ENCODE measurements at places on chromosomes 16 and 17.
A peak's percentile ranks its signal among the peaks of the same experiment; 100 is the strongest.

DNA sequence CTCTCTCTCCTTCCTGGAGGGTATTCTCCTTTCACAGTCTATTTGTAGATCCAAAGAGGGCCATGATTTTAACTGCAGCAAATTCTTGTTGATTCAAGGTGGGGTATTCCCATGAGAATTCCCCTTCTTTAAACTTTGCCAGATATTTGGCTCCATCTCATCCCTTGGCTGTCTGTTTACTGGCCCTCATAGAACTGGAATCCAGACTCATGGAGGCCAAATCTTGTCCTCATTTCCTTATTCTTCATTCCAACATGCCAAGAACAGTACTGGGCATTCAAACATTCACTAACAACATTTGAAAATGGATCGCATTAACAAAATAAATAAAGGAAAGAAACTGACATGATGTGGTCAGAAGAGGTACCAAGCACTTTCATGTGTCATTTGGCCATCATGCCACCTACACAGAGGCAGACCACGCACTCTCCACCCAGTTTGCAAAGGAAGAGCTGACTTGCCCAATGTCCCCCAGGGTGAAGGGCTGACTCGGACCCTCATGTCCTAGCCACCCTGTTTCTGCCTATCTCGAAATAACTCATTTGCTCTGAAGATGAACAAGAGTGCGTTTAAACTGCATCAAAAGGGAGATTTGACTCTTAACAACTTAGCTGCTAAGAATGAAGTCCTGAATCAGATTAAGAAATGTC is 23.1 kb upstream of the SLC35B1 start:
- no peak for DNase-seq

DNA sequence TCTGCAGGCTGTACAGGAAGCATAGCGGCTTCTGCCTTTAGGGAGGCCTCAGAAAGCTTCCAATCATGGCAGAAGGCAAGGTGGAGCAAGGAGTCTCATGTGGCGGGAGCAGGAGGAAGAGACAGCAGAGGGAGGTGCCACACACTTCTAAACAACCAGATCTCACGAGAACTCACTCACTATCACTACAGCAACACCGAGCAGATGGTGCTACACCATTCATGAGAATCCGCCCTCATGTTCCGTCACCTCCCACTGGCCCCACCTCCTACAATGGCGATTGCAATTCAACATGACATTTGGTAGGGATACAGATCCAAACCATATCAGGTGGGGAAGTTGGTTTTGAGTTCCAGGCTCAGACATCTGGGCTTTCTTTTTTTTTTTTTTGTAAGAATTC is 31.9 kb upstream of the NUDT7 start:
- no peak for DNase-seq

- no peak for DNase-seq
These were observed 14.0 kb downstream of the SOX9 start for GRCh38 chr17:72134608-72135394.

- no peak for DNase-seq
These were observed 14.6 kb downstream of the KIAA0513 start for GRCh38 chr16:85042167-85042526.

GRCh38 chr16:85514295-85514597 is 98.9 kb upstream of the GSE1 start:
- DNase-seq, result no peak

DNA sequence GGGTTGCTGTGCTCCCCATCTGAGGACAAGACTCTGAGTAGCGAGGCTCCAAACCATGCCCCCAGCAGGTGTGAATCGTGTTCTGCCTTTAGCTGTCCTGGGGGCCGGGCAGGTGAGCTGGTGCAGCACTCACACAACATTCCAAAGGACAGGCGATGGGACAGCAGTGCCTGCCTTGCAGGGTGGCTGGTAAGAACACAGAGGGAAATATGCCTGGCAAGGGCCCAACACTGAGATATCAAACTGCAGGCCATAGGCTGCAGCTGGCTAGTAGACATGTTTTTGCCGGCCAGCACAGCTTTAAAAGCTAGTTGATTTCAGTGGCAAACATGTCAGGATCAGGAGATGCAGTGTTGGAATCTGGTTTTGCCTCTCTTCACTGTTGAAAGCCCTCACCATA is 23.6 kb downstream of the CLEC16A start:
- DNase-seq, result no peak

GRCh38 chr17:3896108-3896967 is 3.5 kb upstream of the CAMKK1 start:
- no peak for DNase-seq

DNA sequence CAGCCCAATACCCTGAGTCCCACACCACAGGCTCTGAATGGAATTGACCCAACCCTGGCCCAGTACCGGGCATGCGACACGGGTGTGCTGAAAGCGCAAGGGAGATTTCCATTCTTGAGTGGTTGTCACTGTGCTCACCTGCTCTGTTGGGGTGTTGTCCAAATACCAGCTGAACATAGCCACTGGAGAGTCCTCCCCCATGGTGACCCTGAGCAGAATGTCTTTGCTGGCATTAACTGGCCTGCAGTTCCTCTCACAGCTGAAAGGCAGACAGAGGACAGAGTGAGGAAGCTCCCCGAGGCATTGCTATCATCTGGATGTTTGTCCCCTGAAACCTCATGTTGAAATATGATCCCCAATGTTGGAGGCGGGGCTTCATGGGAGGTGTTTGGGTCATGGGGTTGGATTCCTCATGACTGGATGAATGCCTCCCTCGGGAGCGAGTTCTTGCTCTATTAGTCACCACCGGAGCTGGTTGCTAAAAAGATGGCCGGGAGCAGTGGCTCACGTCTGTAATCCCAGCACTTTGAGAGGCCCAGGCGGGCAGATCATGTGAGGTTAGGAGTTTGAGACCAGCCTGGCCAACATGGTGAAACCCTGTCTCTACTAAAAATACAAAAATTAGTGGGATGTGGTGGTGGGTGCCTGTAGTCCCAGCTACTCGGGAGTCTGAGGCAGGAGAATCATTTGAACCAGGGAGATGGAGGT is 57.3 kb upstream of the BCO1 start:
- DNase-seq, result peak; percentile 94
